ENCODE measurements at places on chromosomes 2 and 18. TPM values are rescaled to one million over a fixed set of nuclear protein-coding genes. Genes with fewer than 3 reads are reported as not detected.

DNA sequence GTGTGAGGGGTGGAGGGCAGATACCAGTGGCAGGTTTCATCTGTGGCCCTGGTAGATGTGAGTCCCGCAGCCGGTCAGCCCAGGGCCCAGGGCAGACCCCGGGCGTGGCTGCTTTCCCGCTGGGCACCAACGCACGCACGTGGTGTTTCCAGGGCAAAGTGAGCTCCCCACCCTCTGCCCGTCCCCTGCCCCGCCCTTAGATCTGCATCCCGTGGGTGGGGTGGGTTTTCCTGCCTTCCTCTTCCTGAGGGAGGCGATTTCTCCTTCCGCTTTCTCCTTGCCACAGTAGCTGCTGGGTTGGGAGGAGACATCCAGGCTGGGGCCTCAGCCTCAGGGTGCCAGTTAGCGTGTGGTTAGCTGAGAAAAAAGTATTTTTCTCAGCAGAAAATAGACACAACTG is 49.6 kb downstream of the ODC1 start:
- no peak for DNase-seq

GRCh38 chr2:118103951-118104940 is 16.0 kb downstream of the INSIG2 start:
- no peak for DNase-seq

The SPP2 gene
- not detected for total RNA-seq

The TMEM247 gene
- total RNA-seq, result not detected

The EVA1A gene
- 7.4 TPM for total RNA-seq

The NOL4 gene
- 0.07 TPM for total RNA-seq

- DNase-seq, result no peak
Observed at GRCh38 chr2:179580378-179581146, 280.9 kb downstream of the ZNF385B start.

Measured in H7 (cell line).